Common myeloid progenitor, CD34-positive (primary cell): ENCODE measurements at places on chromosomes 3 and 15.

GRCh38 chr3:145911016-145911415 is 250.0 kb downstream of the PLOD2 start:
- H3K4me1 ChIP-seq, result no peaks in the 10 kb centered on the region
- no peaks in the 10 kb centered on the region for H3K27me3 ChIP-seq
- H3K36me3 ChIP-seq, result no peaks in the 10 kb centered on the region
- no peak overlapping the region for H3K27ac ChIP-seq

GRCh38 chr3:44363591-44363990 is 25.0 kb downstream of the TCAIM start:
- H3K36me3 ChIP-seq, result peaks cover 2% of the 10 kb centered on the region
- H3K27me3 ChIP-seq, result no peaks in the 10 kb centered on the region
- no peak overlapping the region for H3K27ac ChIP-seq
- H3K4me1 ChIP-seq, result no peaks in the 10 kb centered on the region
- no peak overlapping the region for H3K4me3 ChIP-seq

GRCh38 chr3:4006288-4006687 is 207.1 kb downstream of the LRRN1 start:
- no peaks in the 10 kb centered on the region for H3K36me3 ChIP-seq
- H3K27me3 ChIP-seq, result no peaks in the 10 kb centered on the region
- H3K4me3 ChIP-seq, result no peak overlapping the region
- H3K27ac ChIP-seq, result no peak overlapping the region
- no peaks in the 10 kb centered on the region for H3K4me1 ChIP-seq

DNA sequence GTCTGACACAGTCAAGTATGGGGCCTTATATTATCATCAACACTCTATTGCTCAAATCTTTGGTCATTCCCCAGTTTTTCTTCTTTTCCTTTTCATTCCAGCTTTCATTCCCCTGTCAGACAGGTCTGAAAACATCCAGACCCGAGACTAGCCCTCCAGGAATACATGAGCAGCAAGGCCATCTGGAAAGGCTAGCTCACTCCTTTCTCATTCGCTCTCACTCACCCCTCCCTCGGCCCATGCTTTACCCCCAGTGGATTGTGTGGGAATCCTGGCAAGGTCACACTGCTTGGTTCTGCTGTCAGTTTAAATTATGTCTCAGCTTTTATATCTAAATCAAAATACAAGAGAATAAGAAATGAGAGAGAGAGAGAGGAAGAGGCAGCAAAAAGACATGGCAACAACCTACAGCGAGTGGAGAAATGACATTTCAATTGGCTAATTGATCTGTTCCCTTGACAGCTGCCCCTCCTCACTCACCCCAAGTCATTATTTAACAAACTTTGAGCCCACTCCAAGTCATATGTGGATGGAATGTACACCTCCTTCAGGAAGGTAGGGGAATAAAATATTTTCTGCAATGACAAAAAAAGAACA is 962.2 kb downstream of the TUSC7 start:
- no peaks in the 10 kb centered on the region for H3K27me3 ChIP-seq
- H3K27ac ChIP-seq, result no peak overlapping the region
- no peaks in the 10 kb centered on the region for H3K36me3 ChIP-seq
- no peak for DNase-seq

GRCh38 chr15:35669432-35670045 is 123.6 kb upstream of the DPH6 start:
- no peaks in the 10 kb centered on the region for H3K27me3 ChIP-seq
- H3K27ac ChIP-seq, result no peak overlapping the region
- peaks cover 2% of the 10 kb centered on the region for H3K4me1 ChIP-seq
- DNase-seq, result no peak
- H3K4me3 ChIP-seq, result no peak overlapping the region
- no peaks in the 10 kb centered on the region for H3K36me3 ChIP-seq

- H3K36me3 ChIP-seq, result no peaks in the 10 kb centered on the region
- H3K27ac ChIP-seq, result no peak overlapping the region
- no peak overlapping the region for H3K4me3 ChIP-seq
- DNase-seq, result no peak
- no peaks in the 10 kb centered on the region for H3K27me3 ChIP-seq
Measured at GRCh38 chr15:57544848-57545480, 46.7 kb upstream of the MYZAP start.

- no peaks in the 10 kb centered on the region for H3K36me3 ChIP-seq
- no peaks in the 10 kb centered on the region for H3K27me3 ChIP-seq
- no peaks in the 10 kb centered on the region for H3K4me1 ChIP-seq
- DNase-seq, result no peak
- no peak overlapping the region for H3K27ac ChIP-seq
Measured at GRCh38 chr15:75235051-75235673, 23.0 kb upstream of the GOLGA6C start.

- no peaks in the 10 kb centered on the region for H3K27me3 ChIP-seq
- H3K4me1 ChIP-seq, result no peaks in the 10 kb centered on the region
- H3K4me3 ChIP-seq, result no peak overlapping the region
- H3K36me3 ChIP-seq, result no peaks in the 10 kb centered on the region
- DNase-seq, result no peak
- H3K27ac ChIP-seq, result no peak overlapping the region
Measured at GRCh38 chr3:80750637-80751036, 982.8 kb upstream of the ROBO1 start.

GRCh38 chr3:185865247-185865646 is 40.4 kb upstream of the IGF2BP2 start:
- no peaks in the 10 kb centered on the region for H3K27me3 ChIP-seq
- no peaks in the 10 kb centered on the region for H3K36me3 ChIP-seq
- H3K4me1 ChIP-seq, result no peaks in the 10 kb centered on the region
- no peak for DNase-seq
- H3K27ac ChIP-seq, result no peak overlapping the region
- no peak overlapping the region for H3K4me3 ChIP-seq

- H3K4me1 ChIP-seq, result peaks cover 20% of the 10 kb centered on the region
- peak; percentile 59 for DNase-seq
- no peaks in the 10 kb centered on the region for H3K36me3 ChIP-seq
Measured at GRCh38 chr3:124887177-124887931, at the start of gene ITGB5. Gene ITGB5, minus strand, starts transcription at chr3:124887365. Its CDS starts 365 bp downstream, at chr3:124887000.

- no peaks in the 10 kb centered on the region for H3K36me3 ChIP-seq
- DNase-seq, result no peak
- H3K4me1 ChIP-seq, result peaks cover 25% of the 10 kb centered on the region
- no peak overlapping the region for H3K27ac ChIP-seq
Measured at GRCh38 chr3:20047341-20047779, 7.1 kb downstream of the KAT2B start.

DNA sequence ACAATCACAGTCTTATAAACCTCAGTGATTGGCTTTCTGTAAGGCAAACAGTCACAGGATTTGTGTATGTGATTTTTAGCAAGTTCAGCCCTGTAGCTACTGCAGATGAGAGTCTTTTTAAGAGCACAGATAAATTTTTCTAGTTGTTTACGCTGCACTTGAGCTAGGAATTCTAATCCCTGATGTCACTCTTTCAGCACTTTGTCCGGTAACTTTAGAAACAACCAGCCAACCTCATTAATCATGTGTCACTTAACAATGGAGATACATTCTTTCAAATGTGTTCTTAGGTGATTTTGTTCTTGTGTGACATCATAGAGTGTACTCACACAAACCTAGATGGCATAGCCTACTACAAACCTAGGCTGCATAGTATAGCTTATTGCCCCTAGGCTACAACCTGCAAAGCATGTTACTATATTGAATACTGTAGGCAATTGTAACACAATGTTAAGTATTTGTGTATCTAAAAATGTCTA is 36.8 kb upstream of the GOLGA6L2 start:
- no peaks in the 10 kb centered on the region for H3K27me3 ChIP-seq
- no peak overlapping the region for H3K4me3 ChIP-seq
- DNase-seq, result no peak
- H3K36me3 ChIP-seq, result no peaks in the 10 kb centered on the region
- H3K27ac ChIP-seq, result no peak overlapping the region

GRCh38 chr3:147406028-147406931 is at the start of gene ZIC4:
Gene ZIC4, minus strand, starts transcription at chr3:147406543. Its CDS starts 3,746 bp downstream, at chr3:147402797.
- H3K27me3 ChIP-seq, result peaks cover 100% of the 10 kb centered on the region
- DNase-seq, result no peak
- no peaks in the 10 kb centered on the region for H3K36me3 ChIP-seq
- no peak within 1 kb of the TSS for H3K4me3 ChIP-seq
- H3K4me1 ChIP-seq, result peaks cover 10% of the 10 kb centered on the region
- H3K27ac ChIP-seq, result no peak within 1 kb of the TSS

DNA sequence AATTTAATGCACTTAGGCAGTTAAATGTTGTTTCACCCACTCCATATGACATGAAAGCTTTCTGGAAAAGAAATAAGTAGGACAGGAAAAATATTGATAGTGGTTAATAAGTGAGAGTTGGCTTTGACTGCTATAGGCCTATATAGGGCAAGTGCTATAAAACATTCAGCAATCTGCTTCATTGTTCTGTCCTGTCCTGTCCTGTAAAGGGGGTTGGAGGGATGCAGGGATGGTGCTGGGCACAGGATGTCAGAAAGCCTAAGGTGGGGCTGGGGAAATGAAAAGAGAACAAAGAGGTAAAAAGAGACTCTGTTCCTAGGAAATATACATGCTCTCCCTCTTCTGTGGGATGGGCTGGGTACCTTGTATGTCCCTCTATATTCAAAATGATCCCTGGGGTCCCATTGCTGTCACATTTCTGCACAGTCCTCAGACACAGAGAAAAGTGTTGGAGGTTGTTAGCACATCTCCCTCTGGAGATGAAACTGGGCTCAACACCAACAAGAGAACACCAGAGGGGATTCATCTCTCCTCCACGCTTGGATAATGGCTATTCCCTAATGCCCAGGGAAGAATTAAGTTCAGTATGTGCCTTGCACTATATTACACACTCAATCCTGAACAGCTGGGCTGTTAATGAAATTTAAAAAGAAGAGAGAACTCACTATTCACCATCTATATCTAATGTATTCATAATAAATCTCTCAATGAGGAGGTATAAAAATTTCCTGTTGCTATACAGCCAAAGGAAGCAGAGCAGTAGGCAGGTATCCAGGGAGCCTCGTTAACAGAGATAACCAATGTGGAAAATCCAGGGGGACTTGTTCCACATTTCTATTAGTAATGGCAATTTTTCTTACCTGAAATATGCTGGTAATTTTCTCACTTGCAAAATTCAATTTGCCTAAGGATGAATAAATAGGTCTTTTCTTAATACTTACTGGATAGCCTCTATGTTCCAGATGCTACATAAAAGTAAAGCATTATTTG is 108.1 kb upstream of the ZBED2 start:
- H3K4me3 ChIP-seq, result no peak overlapping the region
- no peaks in the 10 kb centered on the region for H3K27me3 ChIP-seq
- no peaks in the 10 kb centered on the region for H3K4me1 ChIP-seq

- H3K4me1 ChIP-seq, result peaks cover 12% of the 10 kb centered on the region
- no peak overlapping the region for H3K4me3 ChIP-seq
- H3K27ac ChIP-seq, result no peak overlapping the region
- H3K27me3 ChIP-seq, result peaks cover 99% of the 10 kb centered on the region
- no peaks in the 10 kb centered on the region for H3K36me3 ChIP-seq
Measured at GRCh38 chr15:73366766-73367623, 1.8 kb downstream of the HCN4 start.

GRCh38 chr3:188769831-188770230 is 401.9 kb upstream of the TPRG1 start:
- no peaks in the 10 kb centered on the region for H3K4me1 ChIP-seq
- H3K4me3 ChIP-seq, result no peak overlapping the region
- H3K27ac ChIP-seq, result no peak overlapping the region

- no peaks in the 10 kb centered on the region for H3K4me1 ChIP-seq
- H3K4me3 ChIP-seq, result no peak overlapping the region
- no peaks in the 10 kb centered on the region for H3K36me3 ChIP-seq
- H3K27me3 ChIP-seq, result no peaks in the 10 kb centered on the region
- no peak for DNase-seq
Measured at GRCh38 chr3:76841747-76842146, 198.2 kb upstream of the ROBO2 start.

- no peak for DNase-seq
- H3K27me3 ChIP-seq, result no peaks in the 10 kb centered on the region
- H3K4me3 ChIP-seq, result no peak overlapping the region
- no peaks in the 10 kb centered on the region for H3K4me1 ChIP-seq
- peaks cover 12% of the 10 kb centered on the region for H3K36me3 ChIP-seq
Measured at GRCh38 chr3:132629928-132630327, 29.7 kb downstream of the ACAD11 start.

GRCh38 chr3:172705170-172705569 is 5.7 kb downstream of the NCEH1 start:
- peaks cover 5% of the 10 kb centered on the region for H3K4me1 ChIP-seq
- H3K4me3 ChIP-seq, result no peak overlapping the region
- no peaks in the 10 kb centered on the region for H3K36me3 ChIP-seq
- no peaks in the 10 kb centered on the region for H3K27me3 ChIP-seq

DNA sequence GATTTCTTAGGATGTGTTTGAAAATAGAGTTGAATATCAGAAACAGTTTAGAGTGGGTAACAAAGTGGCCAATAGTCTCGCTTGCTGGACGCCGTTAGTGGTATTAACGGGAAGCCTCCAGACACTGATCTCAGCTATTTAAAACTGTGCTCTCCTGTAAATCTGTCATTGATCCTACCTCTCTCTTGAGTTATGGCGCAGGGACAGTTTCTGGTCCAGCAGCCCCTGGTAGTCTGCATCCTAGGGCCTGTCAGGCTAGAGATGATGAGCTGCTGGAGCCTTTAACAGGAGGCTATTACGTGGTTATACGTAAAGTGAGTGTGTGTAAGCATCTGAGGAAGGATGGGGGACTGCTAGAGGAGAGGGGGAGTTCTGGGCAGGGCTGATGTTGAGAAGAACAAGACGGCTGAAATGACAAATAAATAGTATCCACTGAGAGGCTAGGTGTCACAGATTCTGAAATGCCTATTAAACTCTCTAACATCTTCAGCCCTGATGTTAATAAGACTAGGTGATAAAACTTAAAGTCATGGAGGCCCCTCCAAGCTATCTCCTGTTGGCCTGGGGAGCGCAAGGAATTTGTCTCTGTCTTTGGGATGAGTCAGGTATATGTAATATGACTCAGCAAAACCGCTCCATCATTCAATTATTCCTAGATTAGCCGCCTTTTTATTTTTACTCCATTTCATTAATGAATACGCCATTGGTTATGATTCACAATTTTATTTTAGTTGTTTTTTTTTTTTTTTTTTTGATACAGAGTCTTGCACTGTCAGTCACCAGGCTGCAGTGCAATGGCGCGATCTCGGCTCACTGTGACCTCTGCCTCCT is 155.7 kb downstream of the GREM1 start:
- no peaks in the 10 kb centered on the region for H3K36me3 ChIP-seq
- no peak overlapping the region for H3K4me3 ChIP-seq
- peaks cover 3% of the 10 kb centered on the region for H3K4me1 ChIP-seq
- no peak overlapping the region for H3K27ac ChIP-seq
- no peak for DNase-seq

DNA sequence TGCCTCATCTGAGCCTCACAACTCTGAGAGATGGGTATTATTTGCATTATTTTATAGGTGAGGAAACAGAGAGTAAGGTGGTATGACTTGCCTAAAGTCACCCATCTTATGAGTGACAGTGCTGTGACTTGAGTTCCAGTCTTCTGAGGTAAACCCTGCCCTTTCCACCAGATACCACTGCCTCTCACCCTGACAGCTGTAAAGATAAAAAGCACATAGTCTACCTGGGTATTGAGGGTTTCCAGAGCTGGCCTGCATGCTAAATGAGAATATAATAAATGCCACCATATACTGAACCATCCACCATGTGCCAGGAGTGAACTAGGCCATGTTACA is 25.6 kb downstream of the RASGRP1 start:
- no peaks in the 10 kb centered on the region for H3K4me1 ChIP-seq
- no peak for DNase-seq
- H3K36me3 ChIP-seq, result no peaks in the 10 kb centered on the region
- no peaks in the 10 kb centered on the region for H3K27me3 ChIP-seq
- no peak overlapping the region for H3K4me3 ChIP-seq

- no peaks in the 10 kb centered on the region for H3K36me3 ChIP-seq
- no peak overlapping the region for H3K27ac ChIP-seq
- H3K27me3 ChIP-seq, result no peaks in the 10 kb centered on the region
Measured at GRCh38 chr3:154236331-154236730, 88.0 kb downstream of the DHX36 start.

GRCh38 chr3:161148832-161149475 is 43.8 kb upstream of the B3GALNT1 start:
- H3K27me3 ChIP-seq, result no peaks in the 10 kb centered on the region
- no peak overlapping the region for H3K4me3 ChIP-seq
- no peak overlapping the region for H3K27ac ChIP-seq
- no peaks in the 10 kb centered on the region for H3K4me1 ChIP-seq
- DNase-seq, result no peak
